CD4-positive, alpha-beta T cell (primary cell): ENCODE measurements at places on chromosomes 16 and 17. TPM values are rescaled to one million over a fixed set of nuclear protein-coding genes. Genes with fewer than 3 reads are reported as not detected.

- peaks cover 49% of the 10 kb centered on the region for H3K36me3 ChIP-seq
- H3K4me3 ChIP-seq = no peak overlapping the region
- H3K27ac ChIP-seq = no peak overlapping the region
Observed at GRCh38 chr16:1325261-1325660, 8.2 kb upstream of the BAIAP3 start.

GRCh38 chr16:85687651-85688471 lies 893 bp downstream of the GINS2 start:
- H3K36me3 ChIP-seq = no peaks in the 10 kb centered on the region
- no peak overlapping the region for H3K27ac ChIP-seq
- DNase-seq = no peak
- peak overlapping the region; percentile 57 for H3K4me3 ChIP-seq
- H3K4me1 ChIP-seq = peaks cover 26% of the 10 kb centered on the region

- H3K27me3 ChIP-seq = no peaks in the 10 kb centered on the region
- peaks cover 41% of the 10 kb centered on the region for H3K4me1 ChIP-seq
- peaks cover 10% of the 10 kb centered on the region for H3K36me3 ChIP-seq
- DNase-seq = no peak
- H3K27ac ChIP-seq = no peak overlapping the region
Observed at GRCh38 chr17:57447990-57448758, 191.9 kb downstream of the MSI2 start.

GRCh38 chr17:50620237-50620636 lies 14.4 kb upstream of the ABCC3 start:
- DNase-seq = no peak
- peaks cover 8% of the 10 kb centered on the region for H3K27me3 ChIP-seq
- no peak overlapping the region for H3K4me3 ChIP-seq
- H3K27ac ChIP-seq = no peak overlapping the region
- no peaks in the 10 kb centered on the region for H3K36me3 ChIP-seq

DNA sequence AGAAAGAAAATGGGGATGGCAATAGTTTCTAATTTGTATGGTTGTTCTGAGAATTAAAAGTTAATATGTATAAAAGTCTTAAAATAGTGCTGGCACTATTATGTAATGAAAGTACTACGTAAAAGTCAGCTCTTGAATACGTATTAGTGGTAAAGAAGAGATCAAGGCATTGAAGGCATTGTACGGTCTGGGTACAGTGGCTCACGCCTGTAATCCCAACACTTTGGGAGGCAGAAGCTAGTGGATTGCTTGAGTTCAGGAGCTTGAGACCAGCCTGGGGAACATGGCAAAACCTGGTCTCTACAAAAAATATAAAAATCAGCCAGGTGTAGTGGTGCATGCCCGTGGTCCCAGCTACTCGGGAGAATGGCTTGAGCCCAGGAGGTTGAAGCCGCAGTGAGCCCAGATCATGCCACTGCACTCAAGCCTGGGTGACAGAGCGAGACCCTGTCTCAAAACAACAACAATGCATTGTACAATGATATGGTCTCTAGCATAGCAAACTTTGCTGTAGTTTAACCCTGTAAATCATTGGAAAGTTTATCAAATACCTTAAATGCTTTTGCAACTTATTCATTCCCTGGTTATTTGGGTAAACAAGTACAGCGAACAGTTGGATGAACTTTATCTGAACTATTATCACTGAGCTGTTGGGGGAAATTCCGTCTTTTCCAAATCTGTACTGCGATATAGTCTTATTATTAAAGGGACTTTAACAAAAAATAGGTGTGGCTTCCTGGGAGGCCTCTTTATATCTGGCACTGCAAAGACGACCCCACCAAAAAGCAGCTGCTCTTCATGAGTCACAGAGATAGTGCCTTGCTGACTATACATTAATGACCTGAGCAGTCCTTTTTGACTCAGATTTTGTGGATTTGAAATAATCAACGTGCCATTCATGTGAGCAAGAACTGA lies 73.6 kb downstream of the GPRC5B start:
- peaks cover 5% of the 10 kb centered on the region for H3K4me1 ChIP-seq
- H3K27ac ChIP-seq = no peak overlapping the region
- no peak for DNase-seq
- no peak overlapping the region for H3K4me3 ChIP-seq
- no peaks in the 10 kb centered on the region for H3K36me3 ChIP-seq
- no peaks in the 10 kb centered on the region for H3K27me3 ChIP-seq

GRCh38 chr17:42591411-42591810 lies 13.9 kb upstream of the PSMC3IP start:
- peaks cover 4% of the 10 kb centered on the region for H3K4me1 ChIP-seq
- H3K27ac ChIP-seq = no peak overlapping the region
- peaks cover 76% of the 10 kb centered on the region for H3K36me3 ChIP-seq
- DNase-seq = no peak
- H3K4me3 ChIP-seq = no peak overlapping the region

- H3K4me3 ChIP-seq = no peak overlapping the region
- H3K27me3 ChIP-seq = peaks cover 11% of the 10 kb centered on the region
- H3K4me1 ChIP-seq = no peaks in the 10 kb centered on the region
- no peak overlapping the region for H3K27ac ChIP-seq
Observed at GRCh38 chr16:86120201-86121192, 221.5 kb downstream of the IRF8 start.

DNA sequence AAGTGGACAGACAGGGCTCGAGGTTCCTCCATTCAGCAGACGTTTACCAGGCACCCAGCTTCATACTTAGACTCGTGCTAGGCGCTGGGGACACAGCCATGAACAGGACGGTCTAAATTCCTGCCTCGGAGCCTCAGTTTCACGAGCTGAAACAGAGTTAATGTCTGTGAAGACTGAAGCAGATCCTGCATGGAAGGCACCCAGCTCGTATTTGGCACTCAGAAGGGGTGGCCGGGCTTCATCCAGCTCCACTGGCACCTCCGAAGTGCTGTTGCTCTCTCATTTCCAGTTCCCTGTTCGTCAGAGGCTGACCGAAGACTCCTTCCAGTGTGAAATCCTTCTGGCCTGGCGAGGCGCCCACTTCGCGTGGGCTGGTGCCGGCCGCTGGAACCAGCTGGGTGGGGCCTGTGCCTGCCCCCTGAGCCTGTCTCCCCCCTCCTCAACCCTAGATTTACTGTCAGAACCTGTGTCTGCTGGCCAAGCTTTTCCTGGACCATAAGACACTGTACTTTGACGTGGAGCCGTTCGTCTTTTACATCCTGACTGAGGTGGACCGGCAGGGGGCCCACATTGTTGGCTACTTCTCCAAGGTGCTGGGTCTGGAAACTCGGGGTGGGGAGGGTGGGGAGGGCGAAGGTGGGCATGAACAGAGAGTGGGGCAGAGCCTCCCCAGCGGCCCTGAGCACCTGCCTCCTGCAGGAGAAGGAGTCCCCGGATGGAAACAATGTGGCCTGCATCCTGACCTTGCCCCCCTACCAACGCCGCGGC lies 5.8 kb downstream of the PRSS8 start:
- peaks cover 54% of the 10 kb centered on the region for H3K36me3 ChIP-seq
- no peaks in the 10 kb centered on the region for H3K27me3 ChIP-seq
- no peak overlapping the region for H3K4me3 ChIP-seq
- no peak overlapping the region for H3K27ac ChIP-seq

DNA sequence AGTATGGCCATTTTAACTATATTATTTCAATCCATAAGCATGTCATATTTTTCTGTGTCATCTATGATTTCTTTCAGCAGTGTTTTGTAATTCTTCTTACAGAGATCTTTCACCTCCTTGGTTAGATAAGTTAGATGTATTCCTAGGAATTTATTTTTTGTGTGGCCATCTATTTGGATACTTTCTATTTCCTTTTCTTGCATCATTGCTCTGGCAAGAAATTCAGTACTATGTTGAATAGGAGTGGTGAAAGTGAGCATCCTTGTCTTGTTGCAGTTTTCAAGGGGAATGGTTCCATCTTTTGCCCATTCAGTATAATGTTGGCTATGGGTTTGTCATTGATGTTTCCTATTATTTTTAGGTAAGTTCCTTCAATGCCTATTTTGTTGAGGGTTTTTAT lies 15.1 kb upstream of the ABCA9 start:
- no peak overlapping the region for H3K27ac ChIP-seq
- H3K36me3 ChIP-seq = no peaks in the 10 kb centered on the region
- no peaks in the 10 kb centered on the region for H3K27me3 ChIP-seq
- H3K4me1 ChIP-seq = peaks cover 6% of the 10 kb centered on the region

GRCh38 chr16:57409065-57409464 lies 4.5 kb downstream of the CCL17 start:
- H3K4me3 ChIP-seq = no peak overlapping the region
- H3K36me3 ChIP-seq = no peaks in the 10 kb centered on the region
- H3K27me3 ChIP-seq = no peaks in the 10 kb centered on the region
- DNase-seq = no peak

DNA sequence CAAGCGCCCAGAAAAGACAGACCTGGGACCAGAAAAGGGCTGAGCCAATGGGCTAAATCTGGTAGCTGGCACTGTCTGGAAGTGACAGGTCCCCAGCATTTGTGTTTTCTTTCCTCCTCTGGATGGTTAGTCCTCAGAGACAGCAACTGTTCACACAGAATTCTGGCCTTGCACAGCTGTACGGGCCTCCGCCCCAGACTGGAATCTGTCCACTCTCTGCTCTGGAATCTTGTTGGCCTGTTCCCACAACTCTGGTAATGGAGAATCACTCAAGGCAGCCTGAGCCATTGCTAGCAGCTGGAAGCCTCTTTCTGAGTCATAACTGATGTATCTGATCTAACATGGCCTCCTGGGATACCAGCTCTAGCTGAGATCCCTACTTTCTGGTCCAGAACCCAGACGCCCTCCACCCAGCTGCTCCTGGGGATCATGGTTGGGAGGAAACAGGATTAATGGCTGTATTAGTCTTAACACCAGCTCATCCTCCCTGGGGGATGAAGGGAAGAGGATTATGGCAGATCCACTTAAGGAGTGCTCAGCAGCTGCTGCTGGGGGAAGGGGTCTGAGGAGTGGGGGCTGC lies 9.1 kb downstream of the ZNF668 start:
- peaks cover 53% of the 10 kb centered on the region for H3K4me1 ChIP-seq
- no peak for DNase-seq

- H3K4me3 ChIP-seq = peak overlapping the region; percentile 77
- H3K27ac ChIP-seq = peak overlapping the region; percentile 46
- no peak for DNase-seq
Observed at GRCh38 chr17:69326377-69327059, 415 bp downstream of the ABCA5 start.

GRCh38 chr17:42174126-42174783 lies 6.7 kb downstream of the KCNH4 start:
- no peaks in the 10 kb centered on the region for H3K36me3 ChIP-seq
- H3K27ac ChIP-seq = no peak overlapping the region
- H3K4me3 ChIP-seq = no peak overlapping the region
- H3K27me3 ChIP-seq = peaks cover 3% of the 10 kb centered on the region
- DNase-seq = no peak

DNA sequence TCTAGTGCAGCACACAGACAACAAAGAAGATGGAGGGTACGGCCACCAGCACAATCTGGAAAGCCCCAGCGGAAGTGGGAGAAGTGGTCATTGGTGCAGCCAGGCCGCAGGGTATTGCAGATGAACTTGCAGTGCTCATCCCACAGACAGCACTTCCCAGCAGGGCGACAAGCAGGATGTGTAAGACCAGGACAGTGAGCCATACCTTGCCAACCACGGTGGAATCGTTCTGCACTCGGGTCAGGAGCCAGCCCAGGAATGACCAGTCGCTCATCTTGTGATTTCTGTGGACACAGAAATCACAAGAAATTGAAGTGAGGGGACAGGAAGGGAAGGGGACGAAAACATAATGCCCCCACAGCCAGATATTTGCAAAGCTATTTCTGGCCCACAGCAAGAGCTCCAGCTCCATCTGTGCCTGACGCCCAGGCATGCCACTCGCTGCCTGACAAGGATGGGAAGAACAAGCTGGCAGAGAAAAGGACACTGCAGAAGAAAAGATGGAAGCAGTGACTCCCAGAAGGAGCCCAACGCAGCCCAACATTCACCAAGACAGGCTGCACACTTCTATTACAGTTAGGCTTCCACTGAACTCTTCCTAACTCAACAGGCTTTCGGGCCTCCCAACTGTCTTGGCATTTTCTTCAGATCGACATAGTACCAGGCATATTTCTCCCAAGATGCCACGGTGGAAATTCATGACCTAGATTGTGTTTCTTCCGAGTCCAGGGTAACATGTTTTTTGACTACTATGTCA lies 17.5 kb upstream of the MYO18A start:
- no peaks in the 10 kb centered on the region for H3K4me1 ChIP-seq
- no peak overlapping the region for H3K4me3 ChIP-seq
- H3K27ac ChIP-seq = no peak overlapping the region

GRCh38 chr17:51722994-51723393 lies 435.5 kb downstream of the CA10 start:
- no peak for DNase-seq
- H3K27ac ChIP-seq = no peak overlapping the region
- no peak overlapping the region for H3K4me3 ChIP-seq
- H3K4me1 ChIP-seq = no peaks in the 10 kb centered on the region
- H3K36me3 ChIP-seq = no peaks in the 10 kb centered on the region

GRCh38 chr17:75181608-75182318 lies 996 bp downstream of the SUMO2 start:
- peak; percentile 16 for DNase-seq
- H3K27ac ChIP-seq = peak overlapping the region; percentile 94
- H3K4me1 ChIP-seq = peaks cover 41% of the 10 kb centered on the region
- peaks cover 24% of the 10 kb centered on the region for H3K36me3 ChIP-seq
- no peaks in the 10 kb centered on the region for H3K27me3 ChIP-seq

DNA sequence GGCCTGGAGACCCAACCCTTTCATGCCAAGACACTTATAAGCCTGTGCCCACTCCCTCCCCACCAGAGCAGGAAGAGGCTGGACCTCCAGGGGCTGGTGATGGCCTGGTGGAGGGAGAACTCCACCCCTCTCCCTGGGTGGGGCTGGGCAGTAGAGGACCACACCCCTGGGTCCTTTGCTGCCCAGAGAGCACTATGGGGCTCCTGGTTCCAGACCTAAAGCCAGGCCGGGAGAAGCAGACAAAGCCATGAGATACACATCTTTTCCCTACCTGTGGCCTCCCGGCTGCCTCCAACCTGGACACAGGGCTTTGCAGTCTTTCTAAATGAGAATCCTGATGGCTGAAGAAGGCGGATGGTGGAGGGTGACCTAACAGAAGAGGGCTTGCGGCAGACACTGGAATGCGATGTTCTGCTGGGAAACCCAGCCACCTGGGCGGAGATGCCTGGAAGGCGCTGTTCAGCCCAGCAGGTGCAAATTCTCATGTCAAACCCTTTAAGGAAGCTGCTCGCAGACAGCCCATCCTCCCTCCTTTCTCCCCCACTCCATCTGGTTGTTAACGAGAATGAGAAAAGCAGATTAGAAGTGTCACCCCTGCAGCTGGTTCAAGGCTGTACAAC lies 43.9 kb upstream of the KIFC3 start:
- H3K4me1 ChIP-seq = no peaks in the 10 kb centered on the region
- H3K27me3 ChIP-seq = no peaks in the 10 kb centered on the region
- H3K27ac ChIP-seq = no peak overlapping the region

GRCh38 chr17:40024901-40025300 lies 9.7 kb downstream of the CSF3 start:
- peaks cover 56% of the 10 kb centered on the region for H3K36me3 ChIP-seq
- no peaks in the 10 kb centered on the region for H3K27me3 ChIP-seq
- no peak overlapping the region for H3K27ac ChIP-seq

The TNFSF13 gene
- 1.1 TPM for total RNA-seq

The CDH13 gene
- total RNA-seq = not detected

The SNN gene
- 79.7 TPM for total RNA-seq

The C16orf96 gene
- 0.42 TPM for total RNA-seq

The GNGT2 gene
- 2.4 TPM for total RNA-seq

The SP6 gene
- 0.17 TPM for total RNA-seq

The KRT33B gene
- total RNA-seq = not detected

The C17orf107 gene
- total RNA-seq = 30.5 TPM

The KRTAP2-3 gene
- not detected for total RNA-seq

The ALOX15 gene
- not detected for total RNA-seq

The HBZ gene
- not detected for total RNA-seq

The KREMEN2 gene
- not detected for total RNA-seq

The IL21R gene
- total RNA-seq = 34.5 TPM
